ENCODE measurements at places on chromosomes 5 and 9. TPM values are rescaled to one million over a fixed set of nuclear protein-coding genes. Genes with fewer than 3 reads are reported as not detected.

Gene CYLC2
- not detected for total RNA-seq

Gene SPAAR
- not detected for total RNA-seq

Gene CD74
- total RNA-seq: 38.7 TPM

Gene NDST1
- 18.5 TPM for total RNA-seq

Gene GNA14
- total RNA-seq: not detected

Gene SCGB3A2
- total RNA-seq: not detected

Gene IL4
- total RNA-seq: not detected

Gene OBP2B
- total RNA-seq: not detected

Gene NUDT12
- 12.0 TPM for total RNA-seq

Gene IFNA6
- not detected for total RNA-seq

Gene SLC4A9
- not detected for total RNA-seq

Gene BTNL3
- total RNA-seq: not detected

Gene SPIN1
- total RNA-seq: 63.5 TPM

Gene TOR1B
- 30.8 TPM for total RNA-seq

Gene PCDHGC4
- total RNA-seq: 0.78 TPM

Gene GABBR2
- not detected for total RNA-seq

Gene TAF11L6
- total RNA-seq: not detected

Gene TNC
- 167 TPM for total RNA-seq

Gene KCNV2
- not detected for total RNA-seq

Gene ANKRD20A1
- total RNA-seq: not detected

Gene PCDHGB3
- total RNA-seq: 1.1 TPM

Gene PTGS1
- total RNA-seq: 10.1 TPM

Gene MED7
- 20.9 TPM for total RNA-seq

Gene PCDHAC1
- total RNA-seq: not detected

Gene CDC25C
- total RNA-seq: 24.4 TPM

Gene GFI1B
- not detected for total RNA-seq
